Ovary (tissue), 10 donors: ENCODE measurements at places on chromosomes 7 and 10. TPM values are rescaled to one million over a fixed set of nuclear protein-coding genes. Genes with fewer than 3 reads are reported as not detected.

Gene C10orf67
- polyA plus RNA-seq = 0.08 TPM

Gene ZNF467
- 2.3 TPM for polyA plus RNA-seq

Gene MIOS
- 11.2 TPM for polyA plus RNA-seq

Gene OGDHL
- polyA plus RNA-seq = 1.9 TPM
